ENCODE measurements at places on chromosomes 4 and X.

- no peak for DNase-seq
These were observed 73.4 kb downstream of the FRMPD3 start for GRCh38 chrX:107522901-107523300.

DNA sequence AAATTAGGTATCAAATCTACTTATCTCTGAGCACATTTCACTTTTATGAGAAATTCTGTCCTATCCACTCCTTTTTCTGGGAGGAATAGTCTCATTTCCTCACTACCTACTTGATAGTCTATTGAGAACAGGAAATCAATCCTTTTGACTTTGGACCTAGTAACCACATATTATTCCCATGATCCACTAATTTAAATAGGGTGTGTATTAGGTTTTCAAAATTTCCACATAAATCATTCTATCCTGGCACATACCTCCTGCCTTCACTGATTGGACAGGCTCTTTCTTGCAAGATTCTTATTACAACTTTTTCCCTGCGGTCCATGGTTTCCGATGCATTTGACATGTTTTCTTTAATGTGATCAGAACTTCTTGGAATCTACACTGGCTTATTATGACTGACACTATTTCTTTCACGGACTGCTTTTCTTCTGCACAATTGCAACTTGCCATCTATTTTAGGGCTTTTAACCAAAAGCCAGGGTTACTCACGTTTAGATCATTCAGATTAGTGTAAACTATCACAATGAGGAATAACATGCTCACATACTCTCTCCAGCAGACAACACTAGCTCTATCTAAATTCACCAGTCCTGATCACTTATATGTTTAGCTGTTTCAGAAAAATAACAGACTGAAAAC, 419.9 kb upstream of the SLIT2 start:
- no peak for DNase-seq

GRCh38 chr4:82643994-82644733, 82.4 kb upstream of the TMEM150C start:
- no peak for DNase-seq

GRCh38 chr4:77501851-77502250, 103.8 kb upstream of the CXCL13 start:
- no peak for DNase-seq

DNA sequence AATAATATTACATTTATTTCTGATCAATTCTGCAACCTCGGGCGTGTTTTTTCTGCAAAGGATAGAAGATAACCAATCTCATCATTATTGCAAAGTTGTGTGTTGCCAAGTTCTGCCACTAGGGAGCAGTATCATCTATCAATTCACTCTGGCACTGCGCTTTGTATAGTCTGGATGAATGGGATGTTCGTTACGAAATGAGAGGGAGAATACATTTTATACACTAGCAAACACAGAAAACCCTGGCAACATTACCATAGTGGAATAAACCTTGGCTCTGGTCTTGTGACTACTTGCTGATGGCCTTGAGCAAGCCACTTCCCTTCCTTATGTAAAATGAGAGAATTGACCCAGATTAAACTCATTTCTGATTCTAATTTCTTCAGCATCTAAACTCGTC, 97.5 kb upstream of the ZNF518B start:
- no peak for DNase-seq
